ENCODE measurements at places on chromosomes 16 and 17.

DNA sequence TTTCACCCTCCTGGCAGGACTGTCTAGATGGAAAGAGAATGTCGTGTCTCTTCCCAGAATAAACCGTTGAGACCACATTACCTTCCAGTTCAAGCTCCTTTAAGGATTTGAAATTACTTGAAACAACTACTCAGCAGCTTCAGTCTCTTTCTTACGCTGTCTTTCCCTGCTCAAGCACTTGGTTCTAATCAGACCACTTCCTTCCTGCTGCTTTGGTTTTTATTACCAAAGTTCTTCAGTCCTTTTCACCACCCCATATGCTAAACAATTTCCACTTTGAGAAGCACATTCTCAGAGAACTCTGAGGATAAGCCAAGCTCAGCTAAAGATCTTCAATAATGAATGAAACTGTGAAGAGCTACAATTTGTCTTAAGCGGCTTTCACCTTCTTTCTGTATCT is 105.4 kb downstream of the STX8 start:
- DNase-seq = peak; percentile 33

DNA sequence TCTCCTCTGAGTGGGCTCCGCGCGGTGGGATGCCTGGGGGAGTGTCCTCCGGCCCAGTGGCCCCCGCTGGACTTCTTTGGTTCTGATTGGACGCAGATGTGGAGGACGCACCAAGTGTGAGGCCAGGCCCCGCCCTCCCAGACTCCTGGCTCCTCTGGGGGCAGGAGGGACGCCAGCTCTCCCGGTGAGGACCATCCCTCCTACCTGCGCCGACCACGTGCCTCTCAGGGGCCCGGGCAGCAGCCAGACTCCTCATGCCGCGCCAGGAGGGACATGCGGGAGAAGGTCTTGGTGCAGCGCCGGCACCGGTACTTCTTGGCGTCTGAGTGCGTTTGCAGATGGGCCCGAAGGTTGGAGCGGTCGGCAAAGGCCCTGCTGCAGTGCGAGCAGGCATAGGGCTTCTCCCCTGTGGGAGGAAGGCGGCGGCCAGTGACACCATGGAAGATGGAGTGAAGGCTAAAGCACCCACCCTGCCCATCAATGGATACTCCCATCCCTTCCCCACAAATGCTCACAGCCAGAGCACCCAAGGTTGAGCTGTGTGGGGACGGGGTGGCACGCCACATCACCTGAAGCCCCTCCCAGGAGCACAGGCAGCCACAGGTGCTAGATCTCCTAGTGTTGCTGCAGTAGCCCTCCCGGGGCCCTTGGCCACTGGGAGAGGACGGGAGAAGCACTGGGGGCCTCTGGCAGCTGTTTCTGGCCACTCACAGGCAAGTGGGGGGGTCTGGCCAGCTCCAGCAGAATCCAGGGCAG is 7.9 kb downstream of the SNAI3 start:
- DNase-seq = no peak

- no peak for DNase-seq
Measured at GRCh38 chr17:72379516-72379915, 258.7 kb downstream of the SOX9 start.

- DNase-seq = no peak
Measured at GRCh38 chr17:27244491-27245223, 49.3 kb upstream of the WSB1 start.

- no peak for DNase-seq
Measured at GRCh38 chr17:37065486-37066321, 117.0 kb downstream of the AATF start.

DNA sequence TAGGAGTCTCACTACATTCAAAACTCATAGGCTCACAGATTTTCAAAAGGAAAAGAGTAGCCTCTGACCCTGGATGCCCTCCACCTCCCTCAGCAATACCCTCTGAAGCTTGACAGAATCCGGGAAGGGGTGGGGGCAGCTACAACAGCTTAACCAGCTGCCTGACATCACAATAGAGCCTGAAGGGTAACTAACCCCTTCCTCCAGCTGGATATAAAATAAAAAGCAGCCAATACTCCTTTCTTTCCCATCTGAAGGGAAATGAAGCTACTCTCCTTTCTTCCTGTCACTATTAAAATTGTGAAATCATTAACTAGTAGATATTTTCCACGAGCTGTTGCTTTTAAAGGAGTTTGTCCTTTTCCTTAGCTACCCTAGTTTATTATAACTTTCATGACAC is 24.0 kb downstream of the USP31 start:
- DNase-seq = no peak

DNA sequence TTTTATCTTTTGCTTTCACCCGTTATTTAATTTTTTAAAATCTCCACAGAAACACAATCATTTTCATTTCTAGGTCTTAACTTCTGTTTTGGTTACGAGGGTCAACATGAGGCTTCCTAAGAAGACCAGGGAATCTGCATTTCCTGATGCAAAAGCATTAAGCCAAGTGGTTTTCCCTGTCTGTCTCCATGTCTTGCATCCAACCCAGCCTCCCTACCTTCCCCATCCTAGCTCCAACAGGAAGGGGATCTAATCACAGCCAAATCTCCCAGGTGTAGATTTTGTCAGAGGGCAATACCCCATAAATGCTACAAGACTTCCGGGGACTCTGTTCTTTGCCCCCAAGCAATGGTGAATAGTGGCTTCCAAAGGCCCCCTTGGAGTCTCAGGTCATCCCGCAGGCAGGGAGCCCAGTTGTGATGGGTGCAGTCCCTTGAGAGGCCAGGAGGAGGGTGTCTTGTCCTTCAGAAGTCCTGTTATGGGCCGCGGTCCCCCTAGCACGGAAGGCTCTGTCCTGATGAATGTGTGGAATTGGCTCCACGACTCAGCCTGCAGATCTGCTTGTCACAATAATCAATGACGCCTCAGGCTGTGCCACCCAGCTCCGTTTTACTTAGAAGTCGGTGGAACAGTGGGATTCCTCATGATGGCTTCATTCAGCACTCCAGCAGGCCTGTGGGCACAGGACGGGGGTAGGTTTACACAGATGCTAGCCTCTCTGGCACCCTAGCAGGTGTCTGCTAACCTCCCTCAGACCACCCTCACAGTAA is 141.1 kb downstream of the RGS9 start:
- no peak for DNase-seq

- DNase-seq = peak; percentile 28
Measured at GRCh38 chr17:56594320-56595107, 1.0 kb downstream of the NOG start.

DNA sequence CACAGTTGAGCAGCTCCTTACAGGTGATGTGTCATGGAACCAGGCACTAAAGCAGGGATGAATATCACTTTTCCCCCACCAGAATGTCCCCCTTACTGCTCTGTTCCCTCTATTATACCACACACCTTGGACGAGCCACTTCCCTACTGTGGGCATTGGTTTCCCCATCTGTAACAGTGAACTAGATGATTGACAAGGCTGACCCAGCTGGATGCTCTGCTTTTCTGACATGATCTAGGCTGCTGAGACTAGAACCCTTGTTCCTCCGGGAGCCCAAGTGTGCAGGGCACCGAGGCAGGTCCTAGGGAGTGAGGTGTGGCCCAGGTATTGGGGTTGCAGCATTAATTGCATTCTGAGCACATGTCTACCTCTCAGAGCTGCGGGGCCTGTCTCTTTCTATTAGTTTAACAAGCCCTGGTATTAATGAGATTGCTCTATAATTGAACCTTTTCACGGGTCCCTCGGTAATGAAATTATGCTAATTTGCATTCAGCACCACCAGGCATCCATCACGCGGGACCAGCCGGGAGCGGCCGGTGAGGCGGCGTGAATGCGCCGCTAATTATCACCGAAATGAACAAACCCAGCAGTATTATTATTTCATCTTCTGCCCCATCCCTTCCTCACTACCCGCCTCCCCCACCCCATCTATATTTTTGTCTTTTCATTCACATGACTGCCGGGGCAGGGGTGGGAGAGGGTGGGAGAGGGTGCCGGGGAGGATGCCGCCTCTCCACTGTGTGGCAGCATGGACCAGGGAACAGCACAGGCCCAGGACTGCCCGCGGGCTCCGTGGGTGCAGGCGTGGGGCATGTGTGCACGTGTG is 121.1 kb downstream of the CYLD start:
- DNase-seq = no peak

DNA sequence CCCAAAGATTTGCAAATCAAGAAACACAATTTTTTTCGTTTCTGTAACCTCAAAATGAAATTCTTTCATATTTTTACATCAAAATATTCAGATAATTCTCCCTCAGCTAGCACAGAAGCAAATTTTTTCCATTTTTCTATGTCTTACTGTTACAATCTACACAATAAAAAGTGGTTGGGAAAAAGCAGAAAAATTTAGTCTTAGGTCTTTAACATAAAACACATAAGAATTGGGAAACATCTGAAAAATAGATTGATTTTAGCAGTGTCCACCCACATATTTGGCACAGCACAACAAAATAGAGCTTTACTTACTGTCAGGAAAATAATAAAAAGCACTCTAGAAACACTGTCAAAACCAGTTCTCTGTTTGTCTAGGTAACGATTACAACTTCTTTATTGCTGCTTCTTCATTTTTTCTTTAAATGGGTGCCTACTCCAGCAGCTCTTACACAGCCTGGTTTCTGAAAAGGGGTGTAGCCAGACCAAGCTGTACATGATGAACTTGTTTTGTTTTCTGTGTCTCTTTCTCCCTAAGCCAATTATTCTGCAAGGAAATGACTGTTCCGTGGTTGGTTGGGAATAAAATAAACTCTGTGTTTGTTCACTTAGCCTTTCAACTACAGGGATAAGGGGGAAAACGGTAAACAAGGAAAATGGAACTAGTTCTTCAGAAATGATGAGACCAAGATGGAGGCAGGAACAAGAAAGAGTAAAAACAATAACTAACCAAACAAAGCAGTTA is at the start of gene ABCA6:
ABCA6 (minus strand) TSS at position 465 of the 744 bp plus-strand sequence. CDS start 1,192 bp downstream, outside the sequence.
- DNase-seq = no peak

- no peak for DNase-seq
Measured at GRCh38 chr17:78903101-78903779, at the start of gene CEP295NL. TSS of gene CEP295NL (minus strand) at chr17:78903201. CDS start at chr17:78901828, 1,373 bp downstream.

DNA sequence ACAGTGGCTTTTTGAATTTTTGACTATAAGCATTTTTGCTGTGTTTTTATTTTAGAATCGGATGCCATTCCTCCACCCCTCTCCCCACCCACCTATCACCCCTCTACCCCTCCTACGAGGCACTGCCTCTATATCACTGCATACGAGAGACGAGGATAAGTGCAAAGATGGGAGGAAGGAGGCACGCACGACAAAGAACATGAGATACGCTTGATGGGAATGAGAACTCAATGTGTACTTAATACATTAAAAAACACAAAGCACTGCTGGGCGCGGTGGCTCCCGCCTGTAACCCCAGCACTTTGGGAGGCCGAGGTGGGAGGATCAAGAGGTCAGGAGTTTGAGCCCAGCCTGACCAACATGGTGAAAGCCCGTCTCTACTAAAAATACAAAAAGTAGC is 8.8 kb upstream of the USP43 start:
- DNase-seq = no peak

DNA sequence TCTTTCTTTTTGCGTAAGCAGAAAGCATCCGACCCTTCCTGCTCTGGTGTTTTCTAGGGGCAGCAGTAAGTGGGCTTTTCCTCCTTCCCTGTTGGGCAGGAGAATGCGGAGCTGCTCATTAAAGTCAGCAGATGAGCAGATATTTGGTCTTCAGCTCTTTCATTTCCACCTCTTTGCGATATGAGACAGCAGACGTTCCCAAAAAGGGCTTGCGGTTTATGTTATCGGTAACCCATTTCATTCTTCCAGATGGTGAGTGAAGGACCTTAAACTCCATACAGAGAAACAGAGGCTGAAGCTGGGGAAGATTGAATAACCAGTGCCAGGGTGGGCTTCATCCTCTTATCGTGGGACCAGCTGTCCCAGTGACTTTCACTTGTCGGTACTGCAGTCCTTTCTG is 40.7 kb downstream of the KSR1 start:
- no peak for DNase-seq

DNA sequence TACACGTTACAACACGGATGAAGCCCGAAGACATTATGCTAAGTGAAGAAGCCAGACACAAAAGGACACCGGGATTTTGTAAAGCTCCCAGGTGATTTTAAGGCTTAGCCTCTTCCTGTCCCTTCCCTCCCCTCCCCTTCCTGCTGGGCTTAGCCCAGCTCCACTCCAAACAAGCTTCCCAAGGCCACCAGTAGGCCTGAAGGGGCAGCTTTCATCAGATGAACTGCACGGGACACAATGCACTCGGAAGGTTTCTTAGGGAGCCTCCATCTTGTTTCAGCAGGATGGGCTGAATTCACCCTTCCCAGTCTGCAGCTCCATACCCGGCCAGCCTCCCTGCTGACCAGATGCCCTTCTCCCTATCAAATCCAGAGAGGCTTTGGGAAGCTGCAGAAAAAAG is 10.4 kb downstream of the MEFV start:
- no peak for DNase-seq

DNA sequence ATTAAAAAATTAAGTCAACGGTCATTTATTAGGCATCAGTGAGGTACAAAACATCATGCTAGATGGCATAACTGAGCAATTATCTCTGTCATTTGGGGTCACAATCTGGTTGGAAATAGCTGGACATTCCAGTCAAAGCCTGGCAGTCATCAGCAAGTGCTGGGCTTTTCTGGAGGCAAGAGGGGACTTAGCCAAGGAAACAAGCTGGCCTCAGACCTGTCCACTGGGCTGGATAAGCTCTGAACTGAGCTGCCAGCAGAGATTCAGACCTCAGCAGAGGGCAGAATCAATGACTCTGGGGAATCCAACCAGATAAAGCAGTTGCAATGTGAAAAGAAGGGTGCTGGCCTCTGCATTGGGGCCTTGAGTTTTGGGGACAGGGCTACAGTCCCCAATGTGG is 161.9 kb upstream of the NOL11 start:
- no peak for DNase-seq

- DNase-seq = peak; percentile 12
Measured at GRCh38 chr16:50067290-50067853, 1.6 kb downstream of the HEATR3 start.

DNA sequence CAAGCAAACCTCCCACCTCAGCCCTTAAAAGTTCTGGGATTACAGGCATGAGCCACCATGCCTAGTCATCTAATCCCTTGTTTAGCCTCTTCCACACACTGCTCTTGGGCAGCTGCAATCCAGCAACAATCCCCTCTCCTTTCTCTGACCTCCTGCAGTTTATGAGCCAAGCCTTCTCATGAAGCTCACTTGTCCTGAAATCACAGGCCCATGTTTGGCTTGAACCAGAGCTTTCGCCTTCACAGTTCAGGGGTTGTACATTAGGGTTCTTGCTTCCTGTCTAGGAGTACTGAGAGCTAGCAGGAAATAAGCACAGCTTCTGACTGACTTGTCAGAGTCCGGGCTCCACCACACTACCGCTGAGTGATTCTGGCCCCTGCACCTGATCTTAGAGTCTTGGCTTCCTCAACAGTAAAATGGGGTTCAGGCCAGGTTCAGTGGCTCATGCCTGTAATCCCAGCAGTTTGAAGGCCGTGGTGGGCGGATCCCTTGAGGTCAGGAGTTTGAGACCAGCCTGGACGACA is 16.3 kb downstream of the ERAL1 start:
- peak; percentile 60 for DNase-seq

DNA sequence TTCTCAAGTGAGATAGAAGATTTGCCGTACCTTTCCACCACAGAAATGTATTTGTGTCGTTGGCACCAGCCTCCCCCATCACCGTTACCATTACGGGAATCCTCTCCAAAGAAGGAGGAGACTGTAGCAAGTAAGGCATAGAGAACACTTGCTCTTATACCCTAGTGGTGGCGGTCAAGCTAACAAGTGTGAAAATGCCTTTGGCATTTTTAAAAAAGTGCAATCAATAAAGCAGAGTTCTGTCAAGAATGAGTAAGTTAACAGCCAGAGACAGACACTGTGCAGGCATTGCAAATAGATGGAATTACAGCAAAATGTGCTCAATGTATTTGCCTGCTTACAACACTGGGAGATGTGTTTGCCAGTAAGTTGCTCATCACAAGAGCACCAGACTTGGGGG is 7.7 kb downstream of the MSL1 start:
- DNase-seq = no peak

- no peak for DNase-seq
Measured at GRCh38 chr17:60933739-60934138, 256.1 kb downstream of the BCAS3 start.
